Stimulated activated CD4-positive, alpha-beta T cell treated with anti-CD3 and anti-CD28 coated beads, Interleukin-2, amount 100 ng/mL, for 24 hours (primary cell): ENCODE measurements at places on chromosomes 12 and 14.

DNA sequence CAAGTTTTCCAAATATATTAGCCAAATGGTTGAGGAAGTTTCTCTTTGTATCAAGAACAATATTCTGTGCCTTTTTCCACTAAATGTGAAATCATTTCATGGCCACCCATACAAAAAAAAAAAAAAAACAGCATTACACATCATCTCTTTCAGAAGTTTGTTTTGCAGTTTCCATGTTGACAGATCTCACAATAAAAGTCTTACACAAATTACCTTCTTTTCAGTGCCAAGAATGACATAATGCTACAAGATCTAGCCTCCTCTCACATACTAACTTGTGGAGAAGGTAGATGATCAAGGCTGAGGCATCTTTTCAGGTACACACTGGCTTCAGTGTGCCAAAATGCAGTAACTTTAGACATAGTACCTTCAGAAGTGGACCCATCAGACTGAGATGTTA is 35.3 kb downstream of the PRKD1 start:
- DNase-seq = no peak

DNA sequence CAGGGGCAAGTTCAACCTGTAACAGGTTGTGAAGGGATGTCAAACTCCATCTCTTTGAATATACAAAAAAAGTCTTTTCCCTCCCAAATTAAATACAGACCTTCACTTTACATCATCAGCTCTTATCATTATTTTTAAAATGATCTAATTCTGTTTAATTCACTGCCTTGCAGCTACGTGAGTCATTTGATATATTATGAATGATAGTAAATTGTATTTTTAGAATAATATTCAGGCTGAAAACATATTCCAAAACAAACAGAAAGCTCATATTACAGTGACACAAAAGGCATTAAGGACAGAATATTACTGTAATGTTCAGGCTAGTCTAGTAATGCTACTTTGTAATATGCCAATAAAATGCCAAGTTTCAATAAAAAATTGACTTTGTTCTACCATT is 53.3 kb downstream of the BCAT1 start:
- DNase-seq = no peak

- DNase-seq = no peak
Measured at GRCh38 chr14:76651410-76652055, 109.7 kb upstream of the VASH1 start.

GRCh38 chr12:116182359-116183063 is 95.0 kb downstream of the MED13L start:
- DNase-seq = no peak

GRCh38 chr12:94033101-94033500 is 115.3 kb upstream of the PLXNC1 start:
- no peak for DNase-seq

- DNase-seq = no peak
Measured at GRCh38 chr12:80293347-80293746, 150.7 kb upstream of the PTPRQ start.

GRCh38 chr14:65210118-65210821 is 108.0 kb upstream of the MAX start:
- DNase-seq = no peak

DNA sequence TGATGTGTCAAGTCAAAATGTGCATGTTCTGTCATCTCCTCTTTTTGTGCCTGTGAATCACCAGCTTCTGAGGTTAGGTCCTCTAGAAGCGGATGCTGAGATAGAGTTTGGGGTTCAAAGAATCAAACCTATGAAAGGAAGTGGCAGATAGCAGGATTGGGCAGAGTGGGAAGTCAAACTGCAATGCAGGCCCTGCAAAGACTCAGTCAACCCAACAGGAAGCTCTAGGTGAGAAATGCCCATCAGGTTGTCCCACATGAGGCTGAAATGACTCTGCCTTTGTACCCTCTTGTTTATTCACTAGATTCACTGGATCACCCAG is 4.5 kb upstream of the MIA2 start:
- DNase-seq = peak; percentile 50

DNA sequence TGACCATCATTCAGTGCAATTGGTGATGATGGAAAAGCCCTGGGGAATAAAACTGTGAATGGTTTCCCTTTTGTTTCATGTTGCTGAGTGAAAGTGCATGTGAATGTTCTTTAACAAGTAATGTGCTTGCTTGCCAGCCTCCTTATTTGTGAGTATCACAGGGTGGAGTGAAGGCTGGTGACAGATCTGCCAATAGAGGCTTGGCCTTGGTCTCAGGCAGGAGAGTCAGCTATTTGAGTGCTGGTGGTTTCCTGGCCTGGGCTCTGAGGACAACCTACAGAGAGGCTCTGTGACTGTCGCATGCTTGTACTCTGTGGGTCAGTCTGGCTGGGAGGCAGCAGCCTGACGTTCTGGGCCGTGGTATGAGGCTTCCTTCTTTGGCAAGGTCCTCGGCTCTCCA is 20.7 kb downstream of the KRT85 start:
- DNase-seq = no peak

DNA sequence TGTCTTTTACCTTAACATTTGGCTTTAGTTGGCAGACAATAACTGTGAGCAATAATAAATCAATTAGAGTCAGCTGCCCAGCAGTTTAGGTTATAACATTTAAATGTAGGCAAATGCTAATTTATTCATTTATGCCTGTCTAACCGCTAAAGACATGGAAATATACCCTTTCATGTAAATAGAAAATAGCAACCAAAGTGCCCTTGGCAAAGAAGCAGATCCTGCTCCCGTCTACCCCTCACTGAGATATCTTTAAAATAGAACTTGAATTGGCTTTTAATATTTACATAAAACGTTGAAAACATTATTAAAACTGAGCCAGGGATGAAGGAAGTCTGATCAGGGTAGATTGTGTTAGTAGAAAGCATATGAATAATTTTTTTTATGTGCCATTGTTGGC is 67.3 kb downstream of the ATP23 start:
- no peak for DNase-seq

DNA sequence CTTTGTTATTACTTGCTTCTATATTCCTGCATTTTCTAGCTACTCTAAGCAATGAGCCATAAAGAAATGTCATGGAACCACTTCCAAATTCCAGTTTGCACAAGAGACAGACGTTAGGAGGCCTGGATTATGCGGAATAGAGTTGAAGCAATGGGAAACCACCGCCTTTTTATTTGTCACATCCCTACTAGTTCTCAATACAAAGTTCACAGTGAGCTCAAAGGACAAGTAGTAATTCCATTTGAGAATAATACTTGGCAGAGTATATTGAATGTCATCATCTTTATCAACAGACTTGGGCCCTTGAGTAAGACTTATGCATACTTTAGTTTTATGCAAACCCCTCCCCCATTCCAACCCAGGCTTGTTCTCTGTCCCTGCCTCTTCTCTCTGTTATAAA is 3.7 kb upstream of the SLC15A5 start:
- DNase-seq = no peak
